ENCODE measurements at places on chromosomes 13 and 19.

DNA sequence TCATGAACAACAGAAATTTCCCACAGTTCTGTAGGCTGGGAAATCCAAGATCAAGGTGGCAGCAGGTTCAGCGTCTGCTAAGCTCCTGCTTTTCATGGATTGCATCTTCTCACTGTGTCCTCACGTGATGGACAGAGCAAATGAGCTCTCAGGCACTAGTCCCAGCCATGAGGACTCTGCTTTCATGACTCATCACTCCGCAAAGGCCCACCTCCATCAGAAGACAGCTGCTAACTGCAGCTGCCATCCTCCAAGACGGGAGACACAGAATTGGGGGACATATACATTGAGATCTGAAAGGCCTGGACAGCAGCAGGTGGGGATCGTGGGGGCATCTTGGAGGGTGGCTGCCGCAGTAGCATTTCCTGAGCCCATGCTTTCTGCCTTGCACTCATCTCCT, 44.4 kb upstream of the SPATA13 start:
- no peak for DNase-seq

GRCh38 chr19:5743630-5744029, 23.2 kb downstream of the CATSPERD start:
- no peak for DNase-seq

- DNase-seq: no peak
These were observed 150.2 kb downstream of the TNFSF13B start for GRCh38 chr13:108419768-108420167.

DNA sequence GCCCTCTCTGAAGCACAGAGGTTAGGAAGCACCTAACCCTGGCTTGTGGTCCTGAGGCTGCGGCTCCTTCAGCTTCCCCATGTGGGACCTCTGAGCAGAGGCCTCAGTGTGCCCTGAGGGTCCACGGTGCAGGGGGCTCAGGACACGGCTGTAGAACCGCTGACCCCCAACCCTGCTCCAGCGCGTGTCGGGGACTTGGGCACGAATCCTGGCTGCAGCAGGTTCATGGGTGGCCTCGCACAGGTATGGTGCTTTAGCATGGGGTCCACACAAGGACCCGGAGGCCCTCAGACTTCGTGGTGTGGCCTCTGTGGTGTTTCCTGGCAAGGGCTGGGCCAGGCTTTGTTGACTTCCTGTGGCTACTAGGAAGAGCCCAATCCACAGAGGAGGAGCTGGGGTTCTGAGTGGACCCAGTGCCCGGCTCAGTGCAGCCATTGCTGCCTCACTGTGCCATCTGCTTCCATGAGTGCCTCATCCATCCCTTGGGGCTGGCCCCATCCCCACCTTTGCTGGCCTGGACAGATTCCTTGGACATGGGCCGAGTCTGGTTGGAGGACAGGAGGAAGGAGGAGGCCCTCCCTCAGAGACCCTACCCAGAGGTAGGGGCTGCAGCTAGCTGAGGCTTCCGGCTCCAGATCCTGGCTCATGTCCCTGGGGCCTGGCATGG, 24.5 kb downstream of the ZBTB7A start:
- DNase-seq: no peak

DNA sequence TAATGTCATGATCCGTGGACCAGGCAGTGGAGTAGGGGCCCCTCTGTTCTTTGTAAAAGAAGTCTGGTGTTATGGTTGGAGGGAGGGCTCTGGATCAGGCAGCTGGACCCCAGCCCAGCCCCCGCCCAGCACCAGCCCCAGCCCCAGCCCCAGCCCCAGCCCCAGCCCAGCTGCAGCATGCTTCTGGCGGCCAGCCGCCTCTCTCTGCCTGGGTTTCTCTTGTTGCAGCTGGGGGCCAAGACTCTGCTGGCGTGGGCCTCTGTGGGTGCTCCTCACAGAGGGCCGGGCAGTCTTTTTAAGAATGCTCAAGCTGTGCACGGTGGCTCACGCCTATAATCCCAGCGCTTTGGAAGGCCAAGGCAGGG, 17.9 kb downstream of the DOT1L start:
- DNase-seq: no peak

Data from activated CD8-positive, alpha-beta memory T cell treated with anti-CD3 and anti-CD28 coated beads, Interleukin-2, amount 50 U/mL, for 48 hours (primary cell).